Coronary artery (tissue), 2 donors: ENCODE measurements at places on chromosomes 3 and 15.

GRCh38 chr3:35733341-35733740, 94.0 kb downstream of the ARPP21 start:
- no peak for DNase-seq

DNA sequence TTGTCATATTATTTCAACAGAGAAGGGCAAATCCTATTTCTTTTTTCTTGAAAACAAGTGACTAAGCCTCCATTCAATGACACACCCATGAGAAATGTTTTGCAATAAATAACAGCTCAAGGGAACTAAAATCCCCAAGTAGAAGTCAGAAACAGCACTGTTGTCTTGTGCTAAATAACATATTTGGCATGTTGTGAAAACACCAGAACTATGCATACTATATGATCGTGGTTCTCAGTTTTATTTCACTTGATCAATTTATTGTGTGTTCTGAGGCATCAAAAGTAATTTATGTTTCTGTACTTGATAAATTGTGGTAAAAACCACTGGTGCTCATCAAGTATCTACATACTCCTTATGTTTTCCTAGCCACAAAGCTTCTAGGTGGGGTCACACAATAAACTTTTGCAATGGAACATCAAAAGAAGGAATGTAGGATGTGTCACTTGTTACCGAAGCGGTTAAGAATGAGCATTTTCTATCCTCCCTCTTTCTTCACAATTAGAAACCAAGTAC, 691.7 kb upstream of the CBLB start:
- no peak for DNase-seq

- DNase-seq, result peak; percentile 77
These were observed 20.2 kb upstream of the GPX1 start for GRCh38 chr3:49378249-49378895.

DNA sequence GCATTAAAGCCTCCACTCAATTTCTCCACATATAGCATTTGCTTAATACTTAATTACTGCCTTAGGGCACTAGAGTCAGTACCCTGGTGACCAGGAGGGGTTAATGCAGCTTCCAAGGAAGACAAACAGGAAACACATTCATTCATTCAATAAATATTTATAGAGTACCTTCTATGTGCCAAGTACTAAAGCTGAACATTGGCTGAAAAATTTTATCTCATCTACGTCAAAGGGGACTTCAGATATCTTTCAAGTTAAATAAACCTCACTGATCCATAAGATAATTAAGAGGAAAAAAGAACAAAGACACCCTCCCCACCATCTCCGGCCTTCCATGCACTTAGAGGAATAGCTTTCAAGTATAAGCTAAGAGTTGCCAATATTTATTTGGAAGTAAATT, 156.9 kb upstream of the PRICKLE2 start:
- DNase-seq, result no peak

- DNase-seq, result no peak
These were observed 392.6 kb downstream of the GAP43 start for GRCh38 chr3:116015931-116016330.

DNA sequence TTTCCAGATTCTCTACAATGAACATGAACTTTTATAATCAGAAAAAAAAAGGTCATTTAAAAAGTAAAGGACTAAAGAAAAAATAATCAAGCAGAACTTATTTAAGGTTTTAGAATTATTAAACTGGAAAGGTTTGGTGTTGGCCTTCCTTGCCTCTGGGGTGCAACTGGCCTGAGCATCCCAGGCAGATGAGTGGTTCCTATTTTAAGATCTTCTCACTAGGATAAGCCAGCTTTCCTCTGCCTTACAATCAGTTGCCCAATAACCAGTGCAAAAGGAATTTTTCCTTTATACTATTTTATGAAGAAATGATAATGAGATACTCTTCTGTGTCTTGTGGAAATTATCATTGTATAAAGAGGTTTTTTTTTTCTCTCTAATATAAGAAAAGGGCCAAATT, 56.6 kb downstream of the SEC22A start:
- no peak for DNase-seq

- DNase-seq, result no peak
These were observed 259.9 kb upstream of the ATP11B start for GRCh38 chr3:182533394-182533793.

DNA sequence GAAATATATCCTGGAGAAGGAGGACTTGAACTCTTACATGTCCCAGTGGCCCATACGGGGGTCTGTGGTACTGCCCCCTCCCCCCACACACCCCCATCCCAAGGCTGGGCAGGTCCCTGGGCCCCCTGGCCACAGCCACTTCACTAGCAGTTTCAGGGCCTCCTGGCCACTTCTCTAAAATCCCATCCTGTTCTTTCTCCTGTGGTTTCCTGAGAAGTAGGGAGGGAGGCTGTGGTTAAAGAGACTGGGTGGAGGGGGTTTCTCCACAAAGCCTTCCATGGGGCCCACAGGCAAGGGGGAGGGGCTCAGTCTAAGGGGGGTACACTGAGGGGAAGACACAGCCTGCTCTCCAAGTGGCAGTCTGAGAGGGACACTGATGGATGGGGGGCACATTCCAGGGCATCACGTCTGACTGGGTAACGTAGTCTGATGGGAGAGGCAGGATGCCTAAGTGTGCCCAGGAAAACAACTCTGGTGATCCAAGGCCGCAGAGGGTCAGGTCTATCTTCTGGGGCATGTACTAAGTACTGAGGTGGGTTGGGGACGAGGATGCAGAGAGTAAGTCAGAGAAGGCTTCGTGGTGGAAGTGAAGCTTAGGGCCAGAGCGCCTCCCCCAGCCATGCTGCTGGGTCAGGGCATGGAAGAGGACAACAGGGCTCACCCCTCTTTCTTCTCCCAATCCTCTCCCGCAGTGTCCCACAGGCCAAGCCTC, 48.0 kb upstream of the C15orf39 start:
- DNase-seq, result no peak

DNA sequence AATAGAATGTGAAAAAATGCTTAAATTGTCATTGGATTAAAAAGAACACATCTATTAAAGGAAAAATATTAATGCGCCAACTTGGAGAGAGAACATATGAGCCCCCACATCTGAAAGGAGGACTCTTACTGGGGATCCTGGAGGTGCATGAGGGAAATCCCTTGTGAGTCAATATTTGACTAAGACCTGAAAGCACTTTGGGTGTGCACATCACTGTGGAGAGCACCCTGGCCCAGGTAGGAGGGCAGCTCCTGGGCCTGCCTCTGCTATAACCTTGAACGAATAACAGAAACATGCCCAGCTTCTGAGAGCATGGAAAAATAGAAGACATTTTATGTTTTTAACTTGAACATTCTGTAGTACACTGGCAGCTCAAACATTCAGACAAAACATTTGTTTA, 199.8 kb downstream of the GAP43 start:
- no peak for DNase-seq

GRCh38 chr3:189714991-189715961, 84.1 kb downstream of the TP63 start:
- DNase-seq, result no peak

DNA sequence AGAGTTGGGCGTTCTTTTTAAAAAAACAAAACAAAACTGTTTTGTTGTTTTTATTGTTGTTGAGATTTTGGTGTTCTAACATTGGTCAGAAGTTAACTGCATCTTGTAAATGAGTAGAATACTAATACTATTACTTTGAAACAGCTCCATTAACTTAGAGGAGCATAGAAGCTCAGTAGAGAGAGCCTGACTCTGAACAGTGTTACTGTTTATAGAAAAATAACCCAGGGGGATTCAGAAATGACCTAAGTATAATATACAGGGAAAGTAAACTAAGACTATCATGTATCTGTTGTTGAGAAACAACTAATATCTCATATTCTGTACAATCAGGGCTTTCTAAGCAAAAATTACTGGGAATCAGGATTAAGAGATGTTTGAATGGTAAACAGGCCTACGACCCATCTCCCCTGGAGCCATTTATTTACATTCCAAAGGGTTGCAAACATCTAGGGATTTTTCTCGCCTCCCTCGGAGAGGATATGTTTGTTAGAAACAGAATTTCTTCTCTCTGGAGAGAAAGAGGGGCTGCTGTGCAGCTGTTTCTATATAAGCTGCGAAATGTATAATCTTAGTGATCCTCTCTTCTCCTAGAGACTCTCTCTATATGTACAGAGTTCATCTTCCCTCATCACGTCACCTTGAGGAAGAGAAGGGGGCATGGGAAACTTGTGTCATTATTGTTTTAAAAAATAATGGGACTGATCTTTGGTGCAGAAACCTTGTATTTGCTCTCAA, 827.5 kb upstream of the DPPA4 start:
- no peak for DNase-seq

GRCh38 chr3:36918050-36918449, 26.8 kb downstream of the TRANK1 start:
- DNase-seq, result no peak

- no peak for DNase-seq
These were observed 825.7 kb upstream of the GBE1 start for GRCh38 chr3:82587174-82587573.

- no peak for DNase-seq
These were observed 324.6 kb upstream of the PLSCR5 start for GRCh38 chr3:146929696-146930095.

DNA sequence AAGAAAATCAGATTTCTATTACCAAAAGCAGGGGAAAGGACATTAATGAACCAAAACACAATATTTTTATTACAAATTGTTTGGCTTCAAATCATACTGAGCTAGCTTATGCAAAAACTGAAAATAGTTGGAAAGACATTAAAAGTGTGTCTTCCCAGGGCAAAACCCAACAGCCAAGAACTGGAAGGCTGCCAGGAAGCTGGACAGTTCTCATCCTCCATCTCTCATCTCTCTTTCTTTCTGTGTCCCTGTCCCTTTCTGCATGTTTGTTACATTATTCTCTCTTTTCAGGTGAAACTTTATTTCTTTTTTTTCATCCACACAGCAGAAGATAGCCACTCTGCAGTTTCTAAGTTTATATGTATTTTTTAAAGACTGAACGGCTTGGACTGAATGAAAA, 41.1 kb upstream of the SNTN start:
- no peak for DNase-seq

GRCh38 chr15:45221967-45222366, 30.1 kb upstream of the SLC28A2 start:
- DNase-seq, result no peak

DNA sequence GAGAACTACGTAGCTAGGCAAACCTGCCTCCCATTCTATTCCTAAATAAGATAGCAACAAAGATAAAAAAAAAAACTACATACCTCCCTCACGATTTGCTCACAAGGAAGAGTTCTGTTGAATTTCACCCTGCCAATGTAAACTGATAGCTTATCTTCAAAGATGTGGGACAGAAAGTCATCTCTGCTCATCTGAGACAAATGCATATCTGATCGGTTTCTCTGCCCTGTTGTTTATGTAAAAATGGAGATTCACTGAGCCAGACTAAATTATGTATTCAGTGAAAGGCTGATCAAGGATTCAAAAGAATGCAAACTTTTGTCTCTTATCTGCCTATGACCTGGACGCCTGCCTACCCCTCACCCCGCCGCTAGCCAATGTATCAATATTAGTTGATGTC, 11.2 kb downstream of the PYGO1 start:
- DNase-seq, result no peak

DNA sequence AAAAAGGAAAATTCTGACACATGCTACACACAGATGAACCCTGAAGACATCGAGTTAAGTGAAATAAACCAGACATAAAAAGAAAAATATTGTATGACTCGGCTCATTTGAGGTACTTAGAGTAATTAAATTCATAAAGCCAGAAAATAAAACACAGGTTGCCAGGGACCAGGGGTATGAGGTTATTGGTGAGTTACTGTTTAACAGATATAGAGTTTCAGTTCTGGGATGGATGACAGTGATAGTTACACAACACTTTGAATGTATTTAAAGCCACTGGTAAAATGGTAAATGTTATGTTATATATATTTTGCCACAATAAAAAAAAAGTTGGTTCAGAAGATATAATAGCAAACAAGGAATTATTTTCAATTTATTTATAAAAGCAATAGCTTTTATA, 436.1 kb upstream of the WNT5A start:
- no peak for DNase-seq

- DNase-seq, result no peak
These were observed 304.0 kb upstream of the TPRG1 start for GRCh38 chr3:188867691-188868265.

DNA sequence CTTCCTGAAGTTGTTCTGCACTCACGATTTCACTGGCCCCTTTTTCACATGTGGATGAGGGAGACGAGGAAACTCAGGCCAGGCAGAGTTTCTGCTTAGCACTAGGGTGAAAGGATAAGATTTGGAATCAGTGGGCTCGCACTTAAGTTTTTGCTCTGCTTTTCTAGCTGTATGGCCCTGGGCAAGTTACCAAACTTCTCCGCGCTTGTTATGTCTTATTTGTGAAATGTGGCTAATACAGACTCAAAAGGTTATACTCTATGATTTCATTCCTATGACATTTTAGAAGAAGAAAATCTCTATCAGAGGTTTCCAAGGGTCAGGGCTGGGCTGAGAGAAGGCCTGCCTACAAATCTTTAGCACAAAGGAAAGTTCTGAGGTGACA, 191.9 kb upstream of the LRIG1 start:
- DNase-seq, result no peak

DNA sequence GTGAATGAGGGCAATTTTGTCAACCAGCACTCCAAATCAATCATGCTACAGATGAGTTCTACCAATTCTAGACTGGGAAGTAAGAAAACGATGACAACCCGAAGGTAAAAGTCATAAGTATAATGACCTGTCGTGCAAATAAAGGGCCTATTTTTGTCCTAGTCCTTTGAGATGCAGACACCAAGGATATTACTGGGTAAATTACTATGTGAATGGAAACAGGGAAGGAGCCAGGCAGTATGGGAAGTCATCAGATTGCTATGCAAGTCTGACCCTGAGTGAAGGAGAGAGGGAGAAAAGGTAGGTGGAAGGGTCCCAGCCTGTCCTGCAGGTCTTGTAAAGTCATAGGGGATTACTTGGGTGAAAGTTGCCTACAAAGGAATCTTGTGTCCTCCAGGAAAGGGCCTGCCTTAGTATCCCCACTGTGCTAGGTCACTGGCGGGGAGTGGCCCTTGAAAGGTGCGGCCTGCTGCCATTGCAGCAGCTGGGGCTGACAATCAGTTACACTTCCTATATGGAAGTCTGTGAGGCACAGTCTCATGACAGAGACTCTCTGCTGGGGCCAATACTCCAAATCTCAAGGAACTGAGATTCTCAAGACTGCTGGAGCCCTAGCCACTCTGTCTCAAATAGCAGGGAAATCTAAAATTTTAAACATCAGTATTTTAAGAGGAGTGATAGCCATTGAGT, 149.9 kb upstream of the SLC2A2 start:
- DNase-seq, result no peak

GRCh38 chr3:188206787-188207186, 52.8 kb downstream of the LPP start:
- DNase-seq, result no peak

GRCh38 chr15:78750566-78750965, 60.7 kb downstream of the ADAMTS7 start:
- DNase-seq, result no peak

GRCh38 chr3:128278130-128278529, 124.8 kb downstream of the EEFSEC start:
- peak; percentile 29 for DNase-seq
